Foreskin keratinocyte (primary cell): ENCODE measurements at places on chromosomes 11 and 22. TPM values are rescaled to one million over a fixed set of nuclear protein-coding genes. Genes with fewer than 3 reads are reported as not detected.
A peak's percentile ranks its signal among the peaks of the same experiment; 100 is the strongest.

Gene GAL3ST1
- polyA plus RNA-seq: not detected in 2 replicates

- DNase-seq: no peak
Measured at GRCh38 chr11:73001615-73002014, 140.5 kb downstream of the FCHSD2 start.

Gene CCDC73
- not detected in 2 replicates for polyA plus RNA-seq

GRCh38 chr11:78319453-78319955 is 98.1 kb downstream of the GAB2 start:
- DNase-seq: no peak

DNA sequence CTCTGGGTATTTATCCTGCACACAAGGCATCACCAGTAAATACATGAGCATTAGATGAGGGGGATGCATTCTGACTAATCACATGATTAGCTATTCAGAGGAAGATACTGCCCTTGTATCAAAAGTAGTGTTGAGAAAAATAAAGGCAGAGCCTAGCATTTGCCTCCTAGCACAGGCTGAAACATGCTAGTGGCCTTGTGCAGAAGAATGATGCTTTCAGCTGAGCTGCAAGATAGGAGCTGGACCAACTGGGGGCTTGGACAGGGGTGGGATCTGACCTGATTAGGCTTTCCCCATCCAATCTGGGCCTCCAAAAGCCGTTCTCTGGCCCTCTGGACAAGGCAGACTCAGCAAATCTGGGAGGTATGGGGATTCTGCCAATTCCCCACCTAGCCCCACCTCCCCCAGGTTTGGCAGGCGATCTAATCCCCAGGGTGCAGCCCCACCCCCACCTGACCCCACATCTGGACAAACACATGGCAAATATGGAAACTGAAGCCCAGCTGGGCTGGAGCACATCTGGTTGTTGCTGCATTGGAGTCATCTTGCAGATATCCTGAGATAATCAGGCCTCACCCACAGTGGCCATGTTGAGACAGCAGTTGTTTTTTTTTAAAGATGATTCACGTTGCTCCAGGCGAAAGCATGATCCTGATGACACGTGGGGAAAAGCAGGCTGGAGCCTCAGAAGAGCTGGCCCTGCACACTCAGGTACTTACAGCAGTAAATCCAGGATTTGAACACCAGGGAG is 4.4 kb upstream of the MISFA start:
- peak; percentile 78 for DNase-seq

GRCh38 chr11:26953770-26954392 is 40.0 kb upstream of the FIBIN start:
- DNase-seq: no peak
